CD4-positive, alpha-beta T cell treated with Interleukin-10 for 1 hour (primary cell): ENCODE measurements at places on chromosomes 1 and 21.

DNA sequence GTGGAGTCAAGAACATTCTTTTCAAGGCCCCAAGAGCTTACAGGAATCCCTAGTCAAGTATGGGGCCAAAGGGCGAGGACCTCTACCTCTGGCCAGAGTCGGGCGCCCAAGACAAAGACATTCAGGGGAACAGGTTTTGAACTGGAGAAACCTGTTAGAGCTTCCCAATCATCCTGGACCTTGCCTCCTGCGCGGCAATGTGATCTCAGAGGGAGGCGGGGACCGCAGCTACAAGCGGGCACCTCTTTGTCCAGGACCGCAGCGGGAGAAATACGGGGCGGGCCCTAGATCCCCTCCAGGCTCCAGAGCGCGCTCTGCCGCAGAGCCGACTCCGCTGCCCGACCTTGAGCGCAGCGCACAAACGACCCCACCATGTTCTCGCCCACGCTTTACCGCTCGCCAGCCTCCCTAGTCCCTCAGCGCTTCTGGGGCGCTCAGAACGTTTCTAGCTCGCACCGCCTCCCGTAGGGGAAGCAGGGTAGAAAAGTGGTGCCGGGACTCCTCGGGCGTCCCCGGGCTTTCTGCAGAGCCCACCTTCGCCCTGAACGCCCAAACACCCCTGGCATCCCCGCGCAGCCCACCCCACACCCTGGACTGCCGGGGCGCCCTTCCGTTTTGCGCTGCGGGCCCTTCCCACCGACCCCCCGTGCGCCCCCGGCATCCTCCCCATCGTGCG lies 28.1 kb downstream of the RABIF start:
- no peak for DNase-seq

DNA sequence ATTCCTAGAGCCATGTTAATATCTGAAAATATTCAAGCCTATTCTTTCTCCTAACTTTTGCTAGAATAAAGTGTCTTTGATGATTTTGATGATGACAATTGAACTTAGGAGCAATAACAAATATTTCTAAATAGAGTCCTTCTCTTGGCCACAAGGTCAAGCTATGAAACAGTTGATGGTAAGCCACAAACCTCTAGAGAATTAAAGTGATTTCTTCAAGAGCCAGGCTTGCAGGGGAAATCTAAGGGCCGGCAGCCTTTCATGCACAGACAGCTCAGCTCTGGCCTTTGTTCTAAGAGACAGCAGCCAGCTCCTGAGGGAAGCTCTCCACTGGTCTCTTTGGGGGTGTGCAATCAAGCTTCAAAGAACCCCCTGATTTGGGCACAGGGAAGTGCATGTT lies 59.0 kb downstream of the SUSD4 start:
- no peak for DNase-seq

GRCh38 chr21:45033791-45034555 lies 40.4 kb upstream of the ADARB1 start:
- DNase-seq, result no peak

- peak; percentile 89 for DNase-seq
Measured at GRCh38 chr1:103525607-103526507, at the start of gene RNPC3. TSS of gene RNPC3 (plus strand) at chr1:103525699. CDS start at chr1:103526071, 372 bp downstream.

DNA sequence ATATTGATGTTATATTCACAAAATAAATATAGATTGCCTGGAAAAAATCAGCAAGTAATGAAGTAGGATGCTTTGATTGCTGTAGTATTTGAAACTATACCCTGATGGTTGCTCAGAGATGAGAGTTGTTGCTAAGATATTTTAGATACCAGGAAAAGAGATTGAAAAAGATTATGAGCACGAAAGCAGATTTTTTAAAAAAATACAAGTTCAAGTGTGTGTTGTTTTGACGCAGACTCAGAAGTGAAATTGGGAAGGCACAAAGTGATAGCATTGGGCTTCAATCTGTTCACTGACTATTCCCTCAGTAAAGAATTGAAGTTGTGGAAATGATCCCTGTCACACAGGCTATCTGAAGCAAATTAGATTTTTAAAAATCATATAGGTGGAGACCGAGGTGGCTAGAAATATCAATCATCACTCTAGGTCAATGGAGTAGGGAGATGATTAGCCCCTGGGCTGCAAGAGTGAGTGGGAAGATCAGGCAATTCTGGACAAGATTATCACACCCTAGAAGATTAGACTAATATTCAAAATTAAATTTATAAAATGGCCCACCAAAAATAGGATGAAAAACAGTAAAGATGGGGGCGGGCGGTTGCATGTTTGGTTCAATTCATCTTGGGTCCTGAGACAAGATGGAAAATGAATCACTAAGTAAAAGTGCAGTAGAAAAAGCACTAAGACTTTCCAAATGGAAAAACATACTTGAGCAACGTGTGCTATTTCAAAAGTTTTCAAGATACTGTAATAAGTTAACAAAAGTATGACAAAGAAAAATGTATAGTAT lies 41.5 kb upstream of the LRRC8D start:
- DNase-seq, result no peak

GRCh38 chr1:171784784-171785183 lies 3.3 kb downstream of the METTL13 start:
- DNase-seq, result no peak

GRCh38 chr1:61091455-61091854 lies 9.1 kb downstream of the NFIA start:
- DNase-seq, result no peak

DNA sequence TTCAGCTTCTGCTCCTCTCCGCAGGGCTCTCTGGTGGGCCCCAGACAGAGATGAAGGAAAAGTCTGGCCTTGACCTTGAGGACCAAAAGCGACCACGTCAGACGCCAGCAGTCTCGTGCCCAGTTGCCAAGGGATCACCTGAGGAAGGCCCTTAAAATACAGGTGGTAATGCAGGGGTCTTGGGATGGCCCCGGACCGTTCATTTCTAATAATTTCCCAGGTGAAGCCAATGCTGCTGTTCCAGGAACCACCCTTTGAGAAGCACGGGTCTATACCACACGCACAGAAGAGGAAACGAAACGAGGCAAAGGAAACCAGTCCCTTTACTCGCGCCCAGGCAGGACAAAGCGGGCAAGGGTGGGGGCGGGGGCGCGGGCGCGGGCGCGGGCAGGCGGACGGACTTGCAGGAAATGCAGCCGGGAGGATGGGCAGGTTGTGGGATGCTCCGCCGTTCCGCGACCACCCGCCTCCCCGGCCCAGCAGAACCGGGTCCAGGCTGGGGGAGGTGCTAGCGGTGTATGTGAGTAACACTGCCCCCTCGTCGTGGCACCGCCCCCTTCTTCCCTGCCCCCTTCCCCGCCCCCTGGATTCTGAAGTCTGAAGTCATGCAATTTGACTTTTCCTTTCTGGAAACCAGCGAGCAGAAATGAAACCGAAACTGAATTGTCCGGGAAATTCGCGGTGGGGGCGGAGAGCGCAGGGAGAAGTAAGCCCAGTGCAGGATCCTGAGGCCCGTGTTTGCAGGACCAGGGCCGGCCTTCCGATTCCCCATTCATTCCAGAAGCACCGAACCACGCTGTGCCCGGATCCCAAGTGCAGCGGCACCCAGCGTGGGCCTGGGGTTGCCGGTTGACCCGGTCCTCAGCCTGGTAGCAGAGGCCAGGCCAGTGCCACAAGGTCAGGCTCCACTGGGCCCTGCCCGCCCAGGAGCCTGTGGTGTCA lies 5.8 kb upstream of the MX1 start:
- peak; percentile 67 for DNase-seq

- no peak for DNase-seq
Measured at GRCh38 chr1:53502641-53503432, 43.6 kb downstream of the DMRTB1 start.

GRCh38 chr1:238767321-238767720 lies 619.0 kb upstream of the CHRM3 start:
- no peak for DNase-seq

DNA sequence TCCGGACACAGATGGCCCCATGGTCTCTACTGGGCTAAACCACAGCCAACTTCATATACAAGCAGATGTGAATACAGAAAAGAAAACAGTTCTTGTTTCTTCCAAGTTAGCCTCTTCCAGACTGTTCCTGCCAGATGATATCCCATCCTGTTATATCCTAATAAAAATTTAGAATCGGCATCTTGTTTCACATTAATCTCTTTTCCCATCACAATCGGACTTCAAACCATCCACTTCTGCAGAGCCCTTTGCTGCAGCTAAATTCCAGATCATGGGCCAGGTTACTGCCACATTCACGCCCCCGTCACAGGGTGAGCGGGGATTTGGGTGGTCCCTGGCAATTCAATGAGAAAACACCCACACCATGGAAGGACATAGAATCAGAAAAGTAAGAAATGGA lies 57.2 kb downstream of the NPHP4 start:
- no peak for DNase-seq

GRCh38 chr1:151907363-151908139 lies 1.8 kb downstream of the THEM4 start:
- DNase-seq, result no peak

DNA sequence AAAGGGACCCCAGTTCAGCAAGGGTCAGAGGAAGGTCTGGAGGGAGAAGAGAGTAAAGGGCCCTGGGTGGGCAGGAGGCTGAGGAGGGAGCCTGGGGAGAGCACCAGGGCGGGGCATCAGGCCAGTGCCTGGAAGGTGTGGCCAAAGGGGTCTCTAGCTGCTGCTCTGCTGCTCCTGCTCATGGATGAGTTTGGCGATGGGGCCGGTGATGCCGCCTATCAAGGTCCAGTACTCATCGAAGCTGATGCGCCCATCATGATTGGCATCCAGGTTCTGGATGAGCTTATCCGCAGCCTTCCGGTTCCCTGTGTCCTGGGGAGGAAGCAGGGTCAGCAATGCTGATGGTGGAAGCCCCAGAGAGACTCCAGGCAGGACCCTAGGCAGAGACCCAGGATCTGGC lies 5.6 kb downstream of the S100A16 start:
- no peak for DNase-seq

DNA sequence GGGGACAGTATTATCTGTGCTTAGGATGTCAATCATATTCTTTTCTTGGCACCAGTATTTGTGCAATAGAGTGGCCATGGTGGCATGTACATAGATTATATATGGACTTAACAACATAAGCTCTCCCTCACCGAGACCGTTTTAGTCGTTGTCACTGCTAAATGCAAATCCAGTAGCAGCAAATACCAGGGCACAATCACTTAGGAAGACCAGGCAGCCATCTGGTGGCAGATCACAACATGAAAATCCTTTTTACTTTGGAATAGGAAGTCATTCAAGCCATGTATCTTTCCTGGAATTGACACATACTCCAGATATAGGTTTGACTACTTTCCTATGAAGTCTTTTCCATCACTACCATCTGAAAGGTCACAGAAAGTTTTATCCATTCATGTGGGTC lies 53.2 kb upstream of the C1orf87 start:
- DNase-seq, result no peak

DNA sequence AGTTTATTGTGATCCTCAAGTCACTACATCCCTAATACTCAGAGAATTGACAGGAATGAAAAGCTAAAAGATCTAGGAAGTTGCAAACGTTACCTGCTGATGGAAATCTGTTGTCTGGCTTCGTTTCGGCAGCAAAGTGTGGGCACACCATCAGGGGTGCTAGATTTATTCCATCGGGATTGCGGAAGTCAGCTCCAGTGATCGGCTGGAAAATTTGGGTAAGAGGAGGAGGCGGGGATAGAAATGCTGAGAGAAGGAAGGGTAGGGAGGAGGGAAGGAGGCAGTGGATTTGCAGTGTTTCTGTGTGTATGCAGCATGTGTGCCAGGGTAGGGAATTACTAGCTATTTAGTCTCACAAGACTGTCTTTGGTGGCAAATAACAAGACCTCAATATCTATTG lies at the start of gene CTSK:
Gene CTSK (minus strand): TSS at position 140 of the 400 bp plus-strand sequence. CDS start 1,455 bp downstream, outside the sequence.
- DNase-seq, result no peak

DNA sequence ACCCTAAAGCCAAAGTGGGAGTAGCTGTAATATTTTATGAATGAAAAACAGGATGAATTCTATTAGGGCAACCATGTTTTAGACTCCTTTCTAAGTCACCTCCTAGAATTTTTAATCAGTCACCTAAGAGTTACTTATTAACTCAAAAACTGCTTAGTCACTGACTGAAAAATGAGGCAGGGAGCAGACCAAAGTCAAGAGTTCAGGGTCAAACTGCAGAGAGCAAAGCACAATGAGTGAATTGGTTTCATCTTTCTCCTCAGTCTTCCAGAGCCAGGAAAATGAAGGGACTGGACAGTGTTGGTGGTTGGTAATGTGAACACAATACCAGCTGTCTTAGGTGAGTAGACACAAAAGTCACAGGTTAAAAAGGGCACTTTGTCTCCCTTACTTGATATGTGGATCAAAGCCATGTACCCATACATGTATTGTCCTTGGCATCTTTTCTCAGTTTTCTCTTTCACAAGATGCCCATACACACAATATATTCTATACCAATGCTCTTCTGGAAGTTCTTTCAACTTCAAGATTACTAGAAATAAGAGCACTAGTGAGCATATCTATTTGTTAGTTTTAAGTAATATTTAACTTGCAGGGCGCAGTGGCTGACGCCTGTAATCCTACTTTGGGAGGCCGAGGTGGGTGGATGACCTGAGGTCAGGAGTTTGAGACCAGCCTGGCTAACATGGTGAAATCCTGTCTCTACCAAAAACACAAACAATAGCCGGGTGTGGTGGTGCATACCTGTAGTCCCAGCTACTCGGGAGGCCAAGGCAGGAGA lies 42.2 kb downstream of the ATP1B1 start:
- DNase-seq, result no peak

- DNase-seq, result no peak
Measured at GRCh38 chr21:15256996-15257395, 192.2 kb upstream of the NRIP1 start.

DNA sequence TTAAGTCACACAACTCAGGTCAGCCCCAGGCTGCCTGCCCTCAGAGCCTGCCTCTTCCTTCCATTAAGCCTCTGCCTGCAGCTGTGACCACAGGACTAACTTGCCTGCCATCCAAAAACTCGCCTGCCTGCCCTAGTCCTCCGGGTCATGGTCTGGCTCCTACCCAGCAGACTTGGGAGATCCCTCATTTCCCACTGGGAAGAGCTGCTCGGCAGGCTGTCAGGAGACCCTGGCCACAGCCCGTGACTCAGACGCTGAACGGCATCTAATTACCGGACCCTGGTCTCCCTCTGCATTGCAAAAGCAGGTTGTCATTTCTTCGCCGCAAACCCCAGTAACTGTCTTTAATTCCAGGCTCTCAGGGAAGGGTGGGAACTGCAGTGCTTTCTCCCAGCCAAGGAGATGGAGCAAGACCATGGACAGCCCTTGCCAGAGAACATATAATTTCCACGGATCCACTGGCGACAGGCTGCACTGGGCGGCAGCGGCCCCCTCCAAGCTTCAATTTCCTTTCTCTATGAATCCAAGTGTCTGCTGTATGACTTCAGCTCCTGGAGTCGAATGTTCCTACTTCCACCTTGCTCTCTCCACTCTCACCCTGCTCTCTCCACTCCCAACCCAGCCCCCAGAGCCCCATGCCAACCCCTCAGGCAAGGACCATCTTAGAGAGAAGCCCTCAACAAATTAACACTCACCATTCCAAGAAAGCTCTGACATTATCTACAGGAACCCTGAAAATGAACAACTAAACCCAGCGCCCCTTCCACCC lies 20.4 kb downstream of the OLFML2B start:
- no peak for DNase-seq
